Omental fat pad (tissue), 4 donors: ENCODE measurements at places on chromosomes 3 and 15. TPM values are rescaled to one million over a fixed set of nuclear protein-coding genes. Genes with fewer than 3 reads are reported as not detected.

DNA sequence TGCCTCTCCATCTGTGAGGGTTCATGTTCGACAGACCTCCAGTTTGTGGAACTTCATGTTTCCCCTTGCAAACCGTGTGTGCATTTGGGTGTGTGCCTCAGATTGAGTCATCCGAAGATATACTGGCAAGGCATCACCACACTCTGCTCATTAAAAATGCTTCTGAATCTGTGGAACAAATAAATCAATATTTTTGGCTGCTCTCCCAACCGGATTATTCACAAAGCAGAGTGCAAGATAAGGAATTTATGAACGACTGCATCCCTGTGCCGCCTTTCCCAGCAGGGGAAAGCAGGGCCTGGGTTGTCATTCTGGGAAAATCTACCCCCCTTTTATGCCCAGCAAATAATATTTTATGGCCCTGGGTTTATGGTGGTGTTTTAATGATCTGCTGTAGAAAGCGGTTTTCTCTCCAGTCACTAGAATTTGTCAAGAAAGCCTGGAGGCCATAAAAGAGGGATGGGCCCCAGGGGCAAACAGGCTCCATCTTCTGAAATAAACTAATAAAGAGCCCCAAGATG, 4.2 kb upstream of the WNT5A start:
- no peak for DNase-seq

The MAP6D1 gene
- 1.8 TPM for total RNA-seq

DNA sequence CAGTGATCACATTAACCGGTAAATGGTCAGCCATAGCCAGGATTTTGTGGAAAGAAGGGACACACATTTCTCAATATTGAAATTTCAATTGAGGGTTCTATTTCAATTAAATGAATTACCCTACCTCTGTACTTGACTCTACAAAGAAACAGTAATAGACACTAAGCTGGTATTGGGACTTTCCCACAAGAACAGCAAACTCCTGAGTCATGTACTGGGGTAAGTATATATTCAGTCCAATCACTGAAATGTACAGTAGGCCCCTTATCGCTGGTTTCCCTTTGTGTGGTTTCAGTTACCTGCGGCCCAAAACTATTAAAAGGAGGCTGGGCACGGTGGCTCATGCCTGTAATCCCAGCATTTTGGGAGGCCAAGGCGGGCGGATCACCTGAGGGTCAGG, 17.6 kb downstream of the ASB14 start:
- DNase-seq, result no peak

GRCh38 chr3:177538048-177538749, 340.9 kb upstream of the TBL1XR1 start:
- DNase-seq, result no peak

- no peak for DNase-seq
Measured at GRCh38 chr15:67880651-67881182, 40.9 kb upstream of the RNU6-1 start.

- DNase-seq, result no peak
Measured at GRCh38 chr3:44013967-44014366, 227.7 kb upstream of the TOPAZ1 start.
